H9 (cell line): ENCODE measurements at places on chromosomes 5 and 9. TPM values are rescaled to one million over a fixed set of nuclear protein-coding genes. Genes with fewer than 3 reads are reported as not detected.

SWI5 gene
- 25.0 and 25.6 TPM in 2 replicates for total RNA-seq

CCNO gene
- total RNA-seq, result 0.24 and 0.42 TPM in 2 replicates

GRCh38 chr5:180640861-180641565 is 8.4 kb downstream of the FLT4 start:
- no peak overlapping the region for H3K27ac ChIP-seq
- H3K27me3 ChIP-seq, result no peaks in the 10 kb centered on the region
- no peak for DNase-seq
- H3K4me3 ChIP-seq, result no peak overlapping the region
- no peaks in the 10 kb centered on the region for H3K4me1 ChIP-seq
- no peaks in the 10 kb centered on the region for H3K36me3 ChIP-seq

GRCh38 chr5:167096816-167097215 is 1194.6 kb upstream of the WWC1 start:
- no peaks in the 10 kb centered on the region for H3K4me1 ChIP-seq
- no peaks in the 10 kb centered on the region for H3K36me3 ChIP-seq
- H3K27ac ChIP-seq, result no peak overlapping the region
- no peak overlapping the region for H3K4me3 ChIP-seq

DNA sequence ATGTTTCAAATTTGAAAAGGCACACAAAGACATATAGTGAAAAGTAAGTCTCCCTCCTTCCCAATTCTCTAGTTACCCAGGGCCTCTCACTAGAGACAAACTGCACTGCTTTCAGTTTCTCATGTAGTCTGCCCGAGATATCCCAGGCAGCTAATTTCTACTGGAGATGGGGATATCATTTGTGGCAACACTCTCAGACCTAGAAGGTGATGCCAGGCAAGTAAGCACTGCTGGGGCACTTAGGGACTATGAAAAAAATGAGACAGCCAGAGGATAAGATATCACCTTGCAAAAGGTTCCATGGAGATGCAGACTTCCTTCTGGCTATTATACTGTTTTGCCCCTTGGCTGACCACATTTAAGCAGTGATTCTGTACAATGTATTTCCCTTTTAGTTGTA is 12.6 kb downstream of the SIL1 start:
- H3K27me3 ChIP-seq, result no peaks in the 10 kb centered on the region
- no peaks in the 10 kb centered on the region for H3K36me3 ChIP-seq
- H3K4me3 ChIP-seq, result no peak overlapping the region
- no peak overlapping the region for H3K27ac ChIP-seq

GRCh38 chr5:57181154-57181553 is 7.3 kb downstream of the GPBP1 start:
- H3K4me3 ChIP-seq, result no peak overlapping the region
- no peak for DNase-seq
- no peaks in the 10 kb centered on the region for H3K27me3 ChIP-seq
- H3K4me1 ChIP-seq, result no peaks in the 10 kb centered on the region; the same call in 1 of the 2 replicates
- peaks cover 63% of the 10 kb centered on the region for H3K36me3 ChIP-seq

- no peak overlapping the region for H3K27ac ChIP-seq
- DNase-seq, result peak; percentile 56
- H3K36me3 ChIP-seq, result no peaks in the 10 kb centered on the region
- no peaks in the 10 kb centered on the region; the same call in 1 of the 2 replicates for H3K4me1 ChIP-seq
These were observed 897 bp downstream of the AHRR start for GRCh38 chr5:322281-322941.

PWWP2A gene
- 63.5 and 66.7 TPM in 2 replicates for total RNA-seq

DNA sequence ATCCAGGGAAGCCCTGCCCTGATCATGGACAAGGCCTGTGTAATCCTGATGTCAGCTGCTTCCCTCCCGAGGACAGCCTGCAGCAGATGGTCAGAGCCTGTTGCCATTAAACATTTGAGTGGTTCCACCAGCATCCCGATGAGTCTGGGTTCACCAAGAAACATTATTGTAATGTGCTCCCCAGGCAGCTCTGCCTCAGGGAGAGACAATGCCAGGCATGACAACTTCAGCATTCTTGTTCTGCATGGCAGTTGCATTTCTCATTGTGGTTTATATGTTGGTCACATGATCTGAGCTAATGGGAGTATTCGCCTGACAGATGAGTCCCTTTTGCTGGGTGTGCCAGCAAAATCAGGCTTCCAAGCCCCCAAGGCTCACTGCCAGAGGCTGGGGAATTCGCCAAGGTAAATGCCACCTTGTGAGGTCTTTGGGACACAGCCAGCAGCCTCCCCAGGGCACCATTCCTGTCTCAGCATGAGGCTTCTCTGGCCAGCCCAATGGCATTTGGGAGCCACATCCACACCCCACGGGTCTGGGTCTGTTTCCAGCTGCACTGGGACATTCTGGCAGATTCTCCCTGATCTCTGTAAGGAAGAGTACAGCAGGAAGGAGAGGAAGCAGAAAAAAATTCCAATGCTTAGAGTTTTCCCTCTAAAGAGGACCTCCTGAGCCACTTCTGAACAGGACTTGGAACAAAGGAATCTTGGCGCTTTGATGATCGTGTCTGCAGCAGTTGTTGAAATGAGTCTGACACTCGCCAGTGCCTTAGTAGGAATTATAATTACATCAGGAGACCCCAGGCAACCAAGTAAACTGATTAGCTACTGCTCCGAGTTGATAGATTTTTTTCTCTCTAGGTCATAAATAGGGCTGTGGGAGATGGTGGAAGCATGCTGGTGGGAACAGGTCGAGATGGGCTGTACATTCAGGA is 18.7 kb downstream of the KCNIP1 start:
- no peaks in the 10 kb centered on the region; the same call in 1 of the 2 replicates for H3K4me1 ChIP-seq
- H3K27ac ChIP-seq, result no peak overlapping the region
- no peaks in the 10 kb centered on the region for H3K27me3 ChIP-seq

GRCh38 chr5:135435467-135436330 is 11.4 kb downstream of the DCANP1 start:
- no peaks in the 10 kb centered on the region for H3K27me3 ChIP-seq
- DNase-seq, result peak; percentile 12
- H3K4me3 ChIP-seq, result no peak overlapping the region
- H3K4me1 ChIP-seq, result no peaks in the 10 kb centered on the region
- H3K36me3 ChIP-seq, result no peaks in the 10 kb centered on the region
